ENCODE measurements at places on chromosomes 3 and 15.

GRCh38 chr3:172625404-172625803, 85.5 kb downstream of the NCEH1 start:
- DNase-seq: no peak

- DNase-seq: no peak
Observed at GRCh38 chr3:154123906-154124305, 2.7 kb downstream of the ARHGEF26 start.

GRCh38 chr3:16059081-16059537, 115.4 kb upstream of the GALNT15 start:
- DNase-seq: no peak

DNA sequence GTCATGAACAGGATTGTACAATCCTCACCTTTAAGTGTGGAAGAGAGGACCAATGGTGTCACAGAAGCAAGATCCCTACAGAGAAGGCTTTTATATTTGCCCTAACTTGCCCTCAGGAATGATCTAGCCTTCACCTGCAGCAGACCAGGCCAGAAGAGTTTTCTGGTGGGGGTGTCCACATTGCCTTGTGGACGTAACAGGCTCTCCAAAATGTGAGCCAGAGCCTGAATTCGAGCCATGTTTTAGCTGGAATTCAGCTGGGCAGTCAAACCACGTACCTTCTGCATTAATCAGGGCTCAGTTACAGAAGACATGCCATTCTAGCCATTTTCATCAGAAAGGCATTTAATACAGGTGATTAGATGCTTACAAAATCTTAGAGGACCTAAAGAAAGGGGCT, 23.6 kb upstream of the RAB7A start:
- no peak for DNase-seq

- no peak for DNase-seq
Observed at GRCh38 chr3:21170964-21171363, 580.0 kb downstream of the ZNF385D start.

GRCh38 chr3:159923956-159924355, 64.7 kb upstream of the IL12A start:
- no peak for DNase-seq

DNA sequence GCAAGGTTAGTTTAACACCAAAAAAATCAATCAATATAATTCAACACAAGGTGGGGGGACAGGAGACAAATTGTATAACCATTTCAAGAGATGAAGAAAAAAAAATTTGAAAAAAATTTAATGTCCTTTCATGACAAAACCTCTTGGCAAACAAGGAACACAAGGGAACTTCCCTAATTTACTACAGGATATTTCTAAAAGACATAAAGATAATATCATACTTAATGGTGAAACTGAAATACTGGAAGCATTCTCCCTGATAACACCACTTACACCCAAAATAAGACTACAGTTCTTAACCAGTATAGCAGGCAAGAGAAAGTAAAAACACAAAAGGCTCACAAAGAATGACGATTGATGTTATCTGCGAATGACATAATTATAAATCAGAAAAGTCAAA, 44.7 kb downstream of the IFT57 start:
- no peak for DNase-seq

DNA sequence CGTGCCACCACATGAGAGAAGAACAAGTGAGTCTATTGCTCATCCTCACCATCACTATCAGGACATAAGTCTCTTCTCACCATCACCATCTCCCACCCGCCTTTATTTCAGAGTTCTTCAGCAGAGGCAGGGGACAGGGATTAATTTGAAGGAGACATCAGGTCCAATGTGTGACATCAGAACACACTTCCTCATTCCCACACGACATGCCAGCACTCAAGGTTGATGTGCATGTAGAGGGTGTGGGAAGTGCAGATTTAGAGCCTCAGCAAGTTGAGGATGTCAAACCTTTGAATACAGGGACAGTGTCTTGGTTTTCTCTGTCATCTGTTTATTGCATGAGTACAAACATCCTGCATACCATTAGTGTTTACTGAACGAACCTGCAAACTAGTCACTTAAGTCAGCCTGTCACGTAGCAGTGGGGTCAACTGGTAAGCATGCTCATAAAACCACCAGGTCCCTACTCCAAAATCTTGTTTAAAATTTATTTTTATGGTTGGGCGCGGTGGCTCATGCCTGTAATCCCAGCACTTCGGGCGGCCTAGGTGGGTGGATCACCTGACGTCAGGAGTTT, 104.4 kb downstream of the MYLK start:
- no peak for DNase-seq
